Iris pigment epithelial cell (primary cell): ENCODE measurements at places on chromosomes 5 and 9.

GRCh38 chr5:178180141-178180863 is 6.9 kb downstream of the GMCL2 start:
- no peak for DNase-seq

DNA sequence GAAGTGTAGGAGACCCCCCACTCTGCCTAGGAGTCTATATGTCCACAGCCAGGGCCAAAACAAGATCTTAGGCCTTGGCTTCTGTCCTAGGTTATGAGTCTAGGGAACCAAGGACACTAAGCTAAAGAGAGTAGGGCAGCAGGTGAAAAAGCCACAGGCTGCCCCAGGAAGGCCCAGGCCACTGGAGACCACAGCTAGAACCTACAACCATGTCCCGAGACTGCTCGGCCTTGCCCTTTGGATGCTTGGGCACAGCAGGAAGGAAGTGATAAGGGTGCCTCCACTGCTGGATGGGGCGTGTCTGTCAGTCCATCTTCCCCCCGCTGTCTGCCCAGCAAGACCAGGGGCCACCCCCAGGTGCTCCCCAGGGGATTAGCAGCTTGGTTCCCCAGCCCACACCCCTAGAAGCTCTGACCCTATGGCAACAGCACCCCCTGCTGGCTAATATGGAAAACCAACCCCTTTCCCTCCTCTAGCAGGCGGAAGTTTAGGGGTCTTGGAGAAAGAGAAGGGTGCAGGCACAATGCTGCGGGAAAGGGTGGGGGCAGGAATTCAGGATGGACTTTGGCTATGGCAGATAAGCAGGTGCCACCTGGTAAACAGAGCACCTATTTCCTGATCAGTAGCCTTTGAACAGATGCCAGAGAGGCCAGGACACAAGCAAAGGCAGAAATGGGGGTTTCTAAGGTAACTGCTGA is 10.5 kb upstream of the IRF1 start:
- peak; percentile 59 for DNase-seq

DNA sequence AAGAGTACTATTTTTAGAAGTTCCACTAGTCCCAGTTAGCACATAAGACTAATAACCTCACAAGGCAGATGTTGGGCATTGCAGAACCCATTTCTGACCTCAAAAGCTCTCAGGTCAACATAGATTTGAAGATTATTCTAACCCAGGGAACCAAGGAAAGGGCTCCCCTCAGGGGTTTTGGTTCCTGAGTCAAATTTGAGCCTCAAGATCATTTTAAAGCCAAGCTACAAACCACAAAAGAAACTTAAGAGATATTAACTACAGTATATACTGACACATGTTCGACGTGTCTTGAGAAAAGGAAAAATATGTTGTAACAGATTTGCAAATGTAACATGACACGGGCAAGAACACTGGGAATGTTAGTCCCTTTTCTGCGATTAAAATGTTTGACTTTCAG is 88.6 kb downstream of the GNAQ start:
- no peak for DNase-seq

- DNase-seq: no peak
Measured at GRCh38 chr5:18159331-18159730, 525.1 kb downstream of the TAF11L14 start.

GRCh38 chr5:16552666-16553343 is 64.0 kb downstream of the RETREG1 start:
- DNase-seq: peak; percentile 74

DNA sequence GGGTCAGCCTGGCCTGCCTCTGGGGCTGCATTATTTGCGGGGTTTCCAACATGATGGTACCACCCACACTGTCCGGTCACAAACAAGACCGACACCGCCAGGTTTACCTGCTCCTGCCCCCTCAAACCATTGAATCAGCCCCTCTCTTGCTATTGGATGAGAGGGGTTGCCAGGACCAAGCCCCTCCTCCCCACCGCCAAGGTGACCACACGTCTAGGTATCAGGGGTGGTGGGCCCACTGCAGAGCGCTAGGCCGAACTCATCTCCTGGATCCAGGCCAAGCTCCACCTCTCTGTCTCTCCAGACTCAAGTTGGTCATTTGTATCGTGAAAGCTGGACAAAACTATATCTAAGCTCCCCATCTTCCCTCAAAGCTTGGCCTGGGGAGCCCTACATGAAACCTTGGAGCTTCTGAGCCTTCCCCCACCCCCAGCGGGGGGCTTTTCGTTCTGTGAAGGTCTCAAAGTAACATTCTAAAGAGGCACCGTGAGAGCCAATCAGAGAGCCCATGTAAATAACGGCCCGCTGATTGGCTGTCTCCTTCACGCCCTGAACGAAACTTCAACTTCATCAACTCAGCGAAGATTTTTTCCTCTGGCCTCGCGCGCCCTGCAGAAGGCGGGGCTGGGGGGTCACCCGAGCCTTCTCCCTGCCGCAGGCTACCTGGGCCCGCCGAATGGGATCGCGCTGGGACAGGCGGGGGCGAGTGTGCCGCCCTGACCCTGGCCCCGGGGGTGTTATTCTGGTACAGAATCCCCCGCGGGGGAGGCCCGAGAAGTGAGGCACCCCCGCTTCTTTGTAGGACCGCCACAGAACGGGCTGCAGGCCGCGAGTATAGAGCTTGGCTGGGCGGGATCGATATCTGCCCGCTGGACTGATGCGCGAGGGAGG is 49.6 kb upstream of the PSD2 start:
- DNase-seq: peak; percentile 80

DNA sequence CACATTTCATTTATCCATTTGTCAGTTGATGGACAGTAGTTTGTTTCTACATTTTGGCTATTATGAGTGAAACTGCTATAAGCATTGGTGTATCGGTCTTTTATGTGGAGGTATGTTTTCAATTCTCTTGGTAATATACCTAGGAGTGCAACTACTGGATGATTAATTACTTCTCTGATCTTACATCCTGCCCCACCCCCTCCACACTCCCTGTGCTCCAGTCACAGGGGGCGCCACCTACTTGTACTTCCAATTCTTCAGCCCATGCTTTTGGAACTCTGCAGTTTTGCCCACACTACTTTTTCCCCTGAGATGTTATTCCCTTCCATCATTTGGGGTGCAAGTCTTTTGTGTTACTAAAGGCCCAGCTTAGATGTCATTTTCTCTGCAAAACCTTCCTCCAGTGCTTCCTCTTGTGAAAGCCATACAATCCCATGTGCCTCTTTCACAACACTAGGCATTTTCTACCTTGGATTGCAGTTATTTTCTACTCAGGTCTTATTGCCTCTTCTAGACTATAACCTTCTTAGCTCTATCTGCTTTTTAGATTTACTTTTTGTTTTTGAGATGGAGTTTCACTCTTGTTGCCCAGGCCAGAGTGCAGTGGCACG is 42.1 kb downstream of the SEC61B start:
- peak; percentile 31 for DNase-seq

GRCh38 chr9:110405858-110406443 is 68.3 kb upstream of the TXNDC8 start:
- DNase-seq: no peak

DNA sequence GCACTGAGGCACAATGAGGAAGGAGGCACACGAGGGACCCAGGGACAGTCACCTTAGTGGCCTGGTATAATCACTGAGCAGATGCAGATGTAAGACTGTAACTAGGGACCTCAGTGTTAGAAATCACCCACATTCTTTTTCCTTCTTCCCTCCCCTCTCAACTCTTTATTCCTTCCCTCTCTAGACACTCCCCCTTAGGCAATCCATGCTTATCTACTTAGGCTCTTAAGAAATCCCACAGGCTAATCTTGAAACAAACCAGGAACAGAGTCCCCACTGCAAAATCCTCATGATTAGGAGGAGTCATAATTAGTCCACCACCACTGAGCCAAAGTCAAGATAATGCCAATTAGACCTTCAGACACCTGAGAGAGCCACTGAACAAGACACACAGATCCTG is 84.7 kb downstream of the ELAVL2 start:
- no peak for DNase-seq

GRCh38 chr9:116237456-116237855 is 83.9 kb downstream of the PAPPA start:
- no peak for DNase-seq

DNA sequence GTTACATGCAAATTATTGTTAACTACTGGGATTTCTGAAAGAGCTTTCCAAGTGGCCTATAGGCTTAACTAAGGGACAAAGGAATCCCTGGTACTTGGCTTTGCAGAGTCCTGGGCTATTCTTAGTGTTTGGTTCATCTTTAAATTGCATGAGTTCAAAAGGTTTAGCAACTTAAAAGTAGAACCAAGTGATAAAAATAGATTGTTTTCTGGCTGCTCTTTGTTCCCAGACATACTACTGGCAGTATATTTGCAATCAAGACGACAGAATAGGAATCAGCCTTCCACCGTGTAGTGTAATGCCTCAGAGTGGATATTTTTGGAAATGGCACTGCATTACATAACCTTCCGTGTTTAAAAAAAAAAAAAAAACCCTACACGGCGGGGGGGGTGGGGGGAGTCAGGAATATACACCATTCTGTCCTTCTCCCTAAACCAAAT is 1.0 kb downstream of the NREP start:
- DNase-seq: no peak

DNA sequence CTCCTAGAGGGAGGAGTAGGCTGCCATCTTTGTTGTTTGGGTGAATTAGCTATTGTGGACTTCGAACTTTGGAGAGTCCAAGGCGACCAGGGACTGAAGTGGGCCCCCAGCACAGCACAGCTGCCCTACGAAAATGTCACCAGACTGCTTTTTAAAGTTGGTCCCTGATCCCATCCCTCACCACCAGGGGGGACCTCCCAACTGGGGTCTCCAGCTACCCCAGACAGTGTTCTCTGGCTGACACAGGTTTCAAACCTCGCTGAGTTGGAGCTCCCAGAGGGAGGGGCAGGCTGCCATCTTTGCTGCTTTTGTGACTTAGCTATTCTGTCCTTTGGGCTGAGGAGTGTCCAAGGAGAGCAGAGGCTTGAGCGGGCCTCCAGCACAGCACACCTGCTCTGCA is 45.7 kb upstream of the ADRB2 start:
- no peak for DNase-seq

GRCh38 chr5:104952876-104953275 is 1390.3 kb upstream of the NUDT12 start:
- no peak for DNase-seq

- no peak for DNase-seq
Measured at GRCh38 chr5:157273131-157273556, 7.2 kb downstream of the CYFIP2 start.

DNA sequence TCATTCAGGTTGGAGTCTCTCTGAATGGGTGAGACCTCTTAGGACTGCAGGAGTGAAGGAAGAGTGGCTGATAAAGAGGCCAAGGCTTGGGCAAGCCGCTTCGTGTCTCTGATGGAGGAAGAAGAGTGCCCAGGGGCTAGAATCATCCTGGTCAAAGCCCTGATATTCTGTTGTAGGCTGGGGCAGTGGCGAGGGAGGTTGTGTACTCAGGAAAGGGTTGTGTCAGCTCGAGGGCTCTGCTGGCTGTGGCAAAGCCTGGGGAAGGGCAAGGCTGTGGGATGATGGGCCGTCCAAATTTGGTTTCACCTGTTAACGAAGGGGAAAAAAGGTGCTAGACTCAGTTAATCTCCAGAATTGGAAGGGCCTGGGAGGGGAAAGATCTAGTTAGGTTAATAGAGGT is 2.4 kb upstream of the TRMT10B start:
- no peak for DNase-seq

DNA sequence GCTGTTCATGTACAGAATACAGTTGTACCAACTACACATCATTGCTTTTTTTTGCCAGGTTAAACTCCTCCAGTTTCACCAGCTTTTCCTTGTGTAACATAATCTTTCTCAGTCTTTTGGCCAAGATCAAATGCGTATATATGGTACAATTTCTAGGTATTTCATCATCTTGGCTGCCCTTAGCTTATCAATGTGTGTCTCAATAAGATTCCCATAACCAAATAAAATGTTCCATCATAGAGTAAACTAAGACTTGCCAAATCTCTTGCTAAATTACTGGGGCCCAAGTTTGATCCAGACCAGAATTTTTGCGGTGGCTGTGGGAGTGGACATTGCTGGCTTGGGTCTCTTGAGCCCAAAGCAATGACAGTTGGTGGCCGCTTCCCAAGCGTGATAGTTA is 24.3 kb upstream of the ERBIN start:
- no peak for DNase-seq

DNA sequence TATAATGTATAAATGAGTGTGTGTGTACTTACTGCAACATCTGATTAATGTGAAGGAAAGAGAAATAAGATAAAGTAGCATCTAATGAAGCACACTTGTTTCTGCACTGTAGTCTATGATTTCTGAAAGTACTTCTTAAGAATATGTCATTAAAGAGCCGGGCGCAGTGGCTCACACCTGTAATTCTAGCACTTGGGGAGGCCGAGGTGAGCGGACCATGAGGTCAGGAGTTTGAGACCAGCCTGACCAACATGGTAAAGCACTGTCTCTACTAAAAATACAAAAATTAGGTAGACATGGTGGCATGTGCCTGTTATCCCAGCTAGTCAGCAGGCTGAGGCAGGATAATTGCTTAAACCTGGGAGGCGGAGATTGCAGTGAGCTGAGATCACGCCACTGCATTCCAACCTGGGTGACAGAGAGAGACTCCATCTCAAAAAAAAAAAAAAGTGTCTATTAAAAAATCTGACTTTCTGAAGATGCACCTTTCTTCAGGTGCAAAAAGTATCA is 556.9 kb downstream of the PTPRD start:
- no peak for DNase-seq
